ENCODE measurements at places on chromosomes 5 and 9.

DNA sequence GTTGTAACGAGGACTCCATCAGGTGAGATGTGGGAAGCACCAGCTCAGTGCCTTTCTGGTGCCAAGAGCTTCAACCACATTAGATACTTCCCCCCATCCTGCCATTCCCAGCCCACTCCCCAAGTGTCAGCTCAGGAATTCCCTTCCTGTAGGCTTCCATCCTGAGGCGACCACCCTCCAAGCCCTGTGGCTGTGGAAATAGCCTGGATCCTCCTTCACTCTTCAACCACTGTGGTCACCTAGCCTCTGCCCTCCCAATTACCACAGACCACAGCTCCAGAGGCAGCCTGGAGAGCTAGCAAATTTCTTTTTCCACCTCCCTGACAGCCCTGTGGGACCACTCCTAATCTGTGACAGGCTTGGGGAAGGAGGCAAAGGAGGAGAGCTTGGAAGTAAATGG, 219.8 kb upstream of the MAP3K1 start:
- H3K27ac ChIP-seq = no peak overlapping the region
- peak; percentile 21 for DNase-seq
- H3K4me1 ChIP-seq = peaks cover 8% of the 10 kb centered on the region
- peaks cover 20% of the 10 kb centered on the region for H3K27me3 ChIP-seq

DNA sequence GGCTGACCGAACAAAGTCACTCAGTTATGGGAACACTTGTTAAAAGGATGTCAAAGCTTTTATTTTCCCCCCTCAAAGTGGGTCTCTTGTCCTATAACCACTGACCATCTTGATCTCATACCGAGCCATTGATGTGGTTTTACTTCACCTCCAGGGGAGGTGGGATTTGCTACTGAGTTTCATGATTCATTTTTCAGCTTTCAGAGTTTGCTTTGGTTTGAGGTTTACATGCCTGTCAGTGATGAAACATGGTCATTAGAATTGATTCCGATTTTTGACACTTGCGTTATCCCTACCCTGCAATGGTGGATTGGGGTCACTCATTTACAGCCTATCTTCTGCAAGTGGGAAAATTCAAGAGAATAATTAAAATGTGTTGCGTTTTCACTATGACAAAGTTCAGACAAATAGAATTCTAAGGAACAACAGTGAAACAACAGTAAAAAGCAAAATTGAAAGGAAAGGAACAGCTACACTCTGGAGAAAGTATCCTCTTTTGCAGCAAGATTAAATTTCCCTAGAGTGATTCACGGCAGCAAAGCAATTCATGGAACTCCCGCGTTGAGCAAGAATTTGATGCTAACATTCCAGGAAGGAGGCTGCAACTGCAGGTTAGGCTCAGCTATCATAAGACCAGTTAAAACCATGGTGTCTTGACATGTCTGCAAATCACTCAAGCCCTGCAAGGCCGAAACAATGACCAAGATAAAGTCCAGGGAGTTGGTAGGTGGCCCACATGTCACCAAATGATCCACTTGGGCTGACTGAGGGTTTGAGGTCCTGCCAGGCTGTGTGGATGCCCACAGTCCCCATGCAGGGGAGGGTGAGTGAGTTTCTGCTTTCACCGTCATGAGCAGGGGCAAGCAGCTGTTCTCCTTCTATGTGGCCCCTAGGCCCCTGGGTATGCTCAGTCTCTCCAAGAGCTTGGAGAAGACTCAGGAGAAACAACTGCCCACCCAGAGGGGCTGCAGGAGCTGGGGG, 9.4 kb downstream of the GADD45G start:
- no peaks in the 10 kb centered on the region for H3K36me3 ChIP-seq
- peaks cover 73% of the 10 kb centered on the region for H3K27me3 ChIP-seq
- DNase-seq = peak; percentile 57
- no peak overlapping the region for H3K27ac ChIP-seq

DNA sequence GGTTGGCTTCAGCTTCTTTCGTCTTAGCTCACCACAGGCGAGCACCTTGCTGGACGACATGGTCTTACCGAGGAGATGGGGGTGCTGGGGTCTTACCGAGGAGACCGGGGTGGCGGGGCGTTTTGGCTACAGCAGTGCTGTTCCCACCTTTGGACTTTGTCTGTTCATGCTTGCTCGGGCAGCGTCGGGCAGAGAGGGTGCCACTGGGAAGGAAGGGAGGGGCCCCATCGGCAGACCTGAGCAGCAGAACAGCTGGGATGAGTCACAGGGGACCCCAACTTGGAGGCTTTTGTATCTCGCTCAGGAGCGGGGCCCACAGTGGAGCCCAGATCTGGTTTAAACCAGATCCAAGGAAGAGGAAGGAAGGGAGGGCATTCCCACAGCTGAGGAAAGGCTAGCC, 106.0 kb upstream of the CACNA1B start:
- no peaks in the 10 kb centered on the region for H3K27me3 ChIP-seq
- H3K4me3 ChIP-seq = no peak overlapping the region
- peaks cover 7% of the 10 kb centered on the region for H3K4me1 ChIP-seq
- no peak overlapping the region for H3K27ac ChIP-seq
- DNase-seq = no peak
- peaks cover 76% of the 10 kb centered on the region for H3K36me3 ChIP-seq

- H3K4me1 ChIP-seq = no peaks in the 10 kb centered on the region
- H3K4me3 ChIP-seq = no peak overlapping the region
- H3K27me3 ChIP-seq = peaks cover 5% of the 10 kb centered on the region
- DNase-seq = peak; percentile 56
- H3K27ac ChIP-seq = no peak overlapping the region
These were observed 34.4 kb upstream of the PALM2AKAP2 start for GRCh38 chr9:109745335-109746283.

All from mesenchymal stem cell (in vitro differentiated cells and primary cell).